ENCODE measurements at places on chromosomes 7 and 10.

DNA sequence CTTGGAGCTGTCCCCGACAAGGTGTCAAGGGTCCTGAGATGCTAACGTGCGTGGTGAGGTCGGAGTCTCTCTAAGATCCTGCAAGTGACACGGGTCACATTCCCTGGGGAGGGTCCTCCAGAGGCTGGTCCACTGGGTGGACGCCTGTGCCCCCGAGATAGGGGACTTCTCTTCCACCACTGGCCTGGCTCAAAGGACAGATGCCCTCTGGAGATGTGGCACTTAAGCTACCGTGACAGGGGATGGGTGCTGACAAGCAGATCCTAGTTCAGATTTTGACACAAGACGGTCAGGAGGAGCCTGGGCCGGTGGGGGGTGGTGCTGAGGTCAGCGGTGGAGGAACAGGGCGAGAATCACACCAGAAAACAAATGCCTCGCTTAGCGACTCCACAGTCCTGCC, 178.0 kb downstream of the ADARB2 start:
- no peak for DNase-seq

DNA sequence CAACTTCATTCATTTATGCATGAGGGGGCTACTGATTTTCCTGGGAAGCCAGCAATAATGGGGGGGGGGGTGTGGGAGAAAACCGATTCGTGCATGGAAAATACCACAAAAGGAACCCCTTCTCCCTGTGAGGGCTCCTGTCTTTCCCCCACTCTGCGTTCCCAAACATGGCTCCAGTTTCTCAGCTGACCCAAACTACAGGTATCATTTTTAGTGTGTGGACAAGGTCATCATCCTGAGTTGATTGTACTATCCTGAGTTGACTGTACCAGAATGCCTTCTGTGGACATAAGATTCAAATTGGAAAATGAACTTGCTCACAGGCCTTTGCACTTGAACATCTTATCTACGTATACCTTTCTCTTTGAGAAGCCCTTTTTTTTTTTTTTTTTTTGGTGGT, 49.9 kb downstream of the ZRANB1 start:
- DNase-seq = no peak

DNA sequence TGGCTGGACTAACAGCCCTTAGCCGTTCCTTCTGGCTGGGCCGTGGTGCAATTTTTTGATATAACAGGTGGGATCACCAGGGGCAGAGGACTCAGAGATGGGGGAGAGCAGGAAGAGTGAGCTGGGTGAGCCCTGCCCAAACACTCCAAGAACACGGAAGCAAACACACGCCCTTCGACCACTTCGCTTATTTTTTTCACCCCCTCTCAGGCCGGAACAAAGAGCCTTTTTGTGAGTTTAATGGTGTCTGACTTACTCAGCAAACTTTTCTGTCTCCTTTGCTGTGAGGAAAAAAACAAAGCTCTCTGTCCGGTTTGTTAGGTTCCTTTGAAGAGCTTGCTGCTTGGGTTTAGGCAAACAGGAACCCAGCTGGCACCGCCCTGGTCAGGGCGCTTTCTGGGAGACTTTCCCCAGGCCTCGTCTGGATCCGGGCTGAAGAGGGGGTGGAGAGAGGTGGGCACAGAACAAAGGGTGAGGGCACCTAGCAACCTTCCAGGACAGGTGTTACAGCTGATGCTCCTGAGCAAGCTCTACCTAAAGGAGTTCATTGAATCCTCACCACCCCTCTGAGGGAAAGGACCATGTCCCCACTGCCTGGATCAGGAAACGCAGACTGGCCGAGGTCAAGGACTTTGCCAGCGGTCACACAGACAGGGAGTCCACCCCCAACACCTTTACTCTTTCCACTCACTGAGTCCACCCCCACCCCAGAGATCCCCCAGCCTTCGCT, 23.3 kb downstream of the CALML3 start:
- no peak for DNase-seq

- DNase-seq = no peak
These were observed 148.4 kb downstream of the GRID1 start for GRCh38 chr10:86218160-86218559.

DNA sequence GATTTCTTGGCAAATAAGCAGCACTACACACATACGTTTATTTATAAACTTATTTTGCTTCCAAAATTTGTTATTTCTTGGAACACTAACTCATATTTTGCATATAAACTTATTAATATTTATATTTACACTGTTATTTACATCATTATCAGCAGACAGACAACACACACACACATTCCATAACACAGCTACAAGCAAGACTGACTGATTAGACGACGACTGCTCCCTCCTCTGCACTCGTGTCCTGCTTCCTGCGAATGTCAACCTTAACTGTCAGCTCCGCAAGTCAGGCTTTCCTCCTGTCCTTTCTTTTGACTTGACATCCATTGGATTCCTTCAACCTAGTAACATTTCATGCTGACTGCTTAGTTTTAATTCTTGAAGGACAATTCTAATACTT, 96.6 kb downstream of the ATE1 start:
- no peak for DNase-seq

GRCh38 chr10:124450783-124451057, 885 bp upstream of the NKX1-2 start:
- no peak for DNase-seq

DNA sequence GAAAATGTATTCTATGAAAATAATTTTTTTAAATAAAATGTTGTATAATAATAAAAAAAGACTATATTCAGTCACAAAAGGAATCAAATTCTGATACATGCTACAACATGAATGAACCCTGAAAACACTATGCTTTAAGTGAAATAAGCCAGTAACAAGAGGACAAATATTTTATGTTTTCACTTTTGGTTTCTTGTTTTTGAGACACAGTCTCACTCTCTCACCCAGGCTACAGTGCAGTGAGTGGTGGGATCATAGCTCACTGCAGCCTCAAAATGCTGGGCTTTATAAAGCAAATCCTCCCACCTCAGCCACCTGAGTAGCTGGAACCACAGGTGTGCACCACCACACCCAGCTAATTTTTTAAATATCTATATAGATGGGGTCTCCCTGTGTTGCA, 64.2 kb downstream of the CNOT4 start:
- no peak for DNase-seq

- DNase-seq = no peak
These were observed 50.2 kb upstream of the PDCD4 start for GRCh38 chr10:110821508-110821907.

Data from esophagus squamous epithelium (tissue), 5 donors.